GM12878 (cell line): ENCODE measurements at places on chromosomes 1 and 21. TPM values are rescaled to one million over a fixed set of nuclear protein-coding genes. Genes with fewer than 3 reads are reported as not detected.

RCAN1 gene
- total RNA-seq: 11.1 and 12.9 TPM in 2 replicates

FLG2 gene
- not detected in 2 replicates for total RNA-seq

DNA sequence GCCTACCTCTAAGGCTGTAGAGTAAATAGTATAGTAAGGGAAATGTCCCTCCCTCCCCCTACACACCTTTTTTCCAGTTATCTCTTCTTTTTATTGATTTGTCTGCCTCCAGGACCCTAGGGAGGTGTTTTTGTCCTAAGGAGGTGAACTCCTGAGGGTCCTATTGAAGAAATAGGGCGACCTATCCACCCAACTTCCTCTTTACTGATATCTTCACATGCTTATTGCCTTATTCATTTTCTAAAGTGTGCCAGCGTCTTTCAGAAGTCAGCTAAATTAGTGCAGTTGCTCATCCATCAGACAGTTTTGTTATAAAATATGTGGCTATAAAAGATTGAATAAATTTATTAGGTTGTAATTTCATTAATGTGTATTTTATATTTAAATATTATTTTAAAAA is 5.9 kb downstream of the BACH1 start:
- DNase-seq: no peak

DNA sequence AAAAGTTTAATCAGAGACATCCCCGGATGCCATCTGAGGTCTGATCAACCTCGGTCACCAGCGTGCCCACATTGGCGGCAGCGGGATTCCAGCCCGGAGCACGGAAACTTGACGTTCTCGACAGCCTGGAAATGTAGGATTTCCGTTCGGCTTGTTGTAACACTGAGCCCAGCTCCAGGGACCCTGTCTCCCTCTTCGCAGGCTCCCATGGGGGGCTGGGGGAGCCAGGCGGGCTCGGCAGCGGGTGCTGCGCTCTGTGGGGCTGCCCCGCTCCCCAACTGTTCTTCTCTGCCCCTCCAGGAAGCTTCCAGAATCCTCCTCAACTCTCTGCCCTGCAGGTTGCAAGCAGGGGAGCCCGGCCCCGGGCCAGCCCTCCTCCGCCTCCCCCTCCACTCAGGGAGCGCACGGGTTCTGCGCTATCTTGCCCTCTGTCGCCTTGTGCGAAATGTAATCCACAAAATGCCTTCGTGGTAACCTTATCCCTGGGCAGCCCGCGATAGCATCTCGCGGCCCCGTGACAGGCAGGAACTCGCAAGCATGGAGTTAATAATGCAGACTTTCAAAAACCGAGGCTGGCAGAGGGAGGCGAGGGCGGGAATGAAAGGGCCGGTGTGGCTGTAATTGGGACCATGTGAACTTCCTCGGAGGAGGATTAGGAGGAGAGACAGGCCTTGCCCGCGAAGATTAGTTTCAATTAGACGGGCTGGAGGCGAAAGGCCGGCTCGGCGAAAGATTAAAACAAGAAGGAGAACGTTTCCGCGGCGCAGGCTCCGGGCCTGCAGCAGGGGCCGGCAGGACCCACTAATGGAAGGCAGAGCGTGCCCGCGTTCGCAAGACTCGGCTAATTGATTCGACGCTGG is 53.9 kb upstream of the TTC34 start:
- no peak for DNase-seq

DNA sequence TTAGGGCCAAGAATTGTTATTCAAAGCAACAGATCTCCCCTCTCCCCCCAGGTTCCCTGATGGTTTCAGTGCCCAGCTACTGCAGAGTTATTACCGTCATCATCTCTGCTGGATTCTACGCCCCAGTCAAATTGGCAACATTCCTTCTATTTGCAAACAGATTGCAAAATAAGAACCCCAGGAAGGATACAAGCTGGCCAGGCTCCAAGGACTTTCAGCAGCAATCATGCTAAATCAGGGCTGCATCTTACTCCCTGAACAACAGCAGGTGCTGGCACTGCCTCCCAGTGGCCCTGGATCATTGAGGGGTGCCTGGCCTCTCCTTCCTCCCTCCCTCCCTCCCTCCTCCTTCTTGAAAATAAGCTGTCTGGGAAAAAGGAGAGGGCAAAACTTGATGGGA is 521.6 kb upstream of the BEND5 start:
- DNase-seq: no peak

DNA sequence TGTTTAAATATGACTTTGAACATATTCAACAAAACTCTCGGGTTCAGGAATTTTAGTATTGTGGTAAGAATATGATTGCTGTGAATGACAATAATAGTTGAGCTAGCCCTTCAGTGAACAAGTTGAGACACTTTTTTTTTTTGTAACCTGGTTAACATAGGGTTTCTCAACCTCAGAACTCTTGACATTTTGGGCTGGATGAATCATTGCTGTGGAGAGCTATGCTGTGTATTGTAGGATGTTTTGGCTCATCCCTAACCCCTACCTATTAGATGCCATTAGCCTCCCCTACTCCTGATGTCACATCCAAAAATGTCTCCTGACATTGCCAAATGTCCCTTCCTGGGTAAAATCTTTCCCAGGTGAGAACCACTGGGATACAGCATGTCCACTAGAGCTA is 113.7 kb downstream of the RUNX1 start:
- no peak for DNase-seq

- DNase-seq: no peak
Measured at GRCh38 chr1:10975567-10976326, 36.7 kb upstream of the TARDBP start.

- DNase-seq: no peak
Measured at GRCh38 chr1:95169548-95169947, 52.4 kb downstream of the TLCD4 start.
